ENCODE measurements at places on chromosomes 1 and 21.

DNA sequence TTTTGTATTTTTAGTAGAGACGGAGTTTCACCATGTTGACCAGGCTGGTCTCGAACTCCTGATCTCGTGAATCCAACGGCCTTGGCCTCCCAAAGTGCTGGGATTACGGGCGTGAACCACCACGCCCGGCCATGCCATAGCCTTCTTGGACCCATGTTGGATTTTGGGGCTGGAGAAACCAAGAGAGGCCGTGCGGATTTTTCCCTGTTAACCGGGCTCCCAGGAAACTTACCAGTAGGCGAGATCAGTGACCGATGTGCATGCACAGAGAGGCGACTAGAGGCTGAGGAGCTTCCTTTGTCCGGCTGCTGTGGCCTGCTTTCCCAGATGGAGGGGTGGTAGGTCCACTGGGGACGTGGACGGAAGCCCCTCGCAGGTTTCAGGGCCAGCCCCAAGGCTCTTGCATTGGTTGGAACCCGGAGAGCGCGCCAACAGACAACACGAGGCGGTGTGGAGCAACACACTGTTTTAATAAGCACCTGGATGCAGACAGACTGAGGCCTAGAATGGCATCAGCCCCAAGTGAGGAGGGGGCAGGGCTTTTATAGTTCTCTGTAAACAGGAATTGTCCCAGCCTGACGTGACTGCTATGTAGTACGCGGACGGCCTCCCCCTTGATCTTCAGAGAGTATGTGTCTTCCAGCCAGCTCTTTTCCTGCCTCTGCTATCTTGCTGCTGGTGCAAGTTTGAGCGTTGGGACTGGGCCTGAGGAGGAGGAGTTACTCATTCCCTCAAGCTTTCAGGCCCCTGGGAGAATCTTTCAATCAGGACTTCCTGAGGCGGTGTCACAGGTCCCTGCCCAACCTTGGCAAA is at the start of gene ERVH48-1:
Gene ERVH48-1 (minus strand): TSS at position 517 of the 813 bp plus-strand sequence. CDS start 6,624 bp downstream, outside the sequence.
- no peak for DNase-seq

- DNase-seq = no peak
Observed at GRCh38 chr1:224542783-224543440, 73.2 kb upstream of the CNIH3 start.

DNA sequence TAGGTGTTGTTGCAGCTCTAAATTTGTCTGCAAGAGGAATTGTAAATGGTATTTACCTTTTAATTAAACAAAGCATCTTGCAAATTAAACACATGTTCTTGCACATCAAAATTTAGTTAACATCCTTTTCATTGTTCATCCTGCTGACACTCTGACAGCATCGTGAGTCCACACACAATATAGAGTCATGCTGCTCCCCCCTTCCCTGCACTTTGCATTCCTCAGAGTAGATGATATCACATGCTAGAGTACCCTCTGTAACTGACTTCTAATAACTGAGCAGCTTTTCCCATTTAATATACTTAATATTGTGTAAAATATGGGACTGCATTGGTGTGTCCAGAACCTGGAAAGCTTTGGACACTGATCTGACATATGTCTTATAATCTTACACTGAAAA is 138.8 kb upstream of the DPYD start:
- DNase-seq = no peak

GRCh38 chr1:221900678-221901077 is 158.8 kb upstream of the DUSP10 start:
- no peak for DNase-seq

- no peak for DNase-seq
Observed at GRCh38 chr1:164783778-164784555, 225.0 kb downstream of the PBX1 start.

- DNase-seq = no peak
Observed at GRCh38 chr1:25538191-25538767, 5.1 kb upstream of the LDLRAP1 start.

- DNase-seq = no peak
Observed at GRCh38 chr1:186536273-186536890, 75.5 kb upstream of the PDC start.

DNA sequence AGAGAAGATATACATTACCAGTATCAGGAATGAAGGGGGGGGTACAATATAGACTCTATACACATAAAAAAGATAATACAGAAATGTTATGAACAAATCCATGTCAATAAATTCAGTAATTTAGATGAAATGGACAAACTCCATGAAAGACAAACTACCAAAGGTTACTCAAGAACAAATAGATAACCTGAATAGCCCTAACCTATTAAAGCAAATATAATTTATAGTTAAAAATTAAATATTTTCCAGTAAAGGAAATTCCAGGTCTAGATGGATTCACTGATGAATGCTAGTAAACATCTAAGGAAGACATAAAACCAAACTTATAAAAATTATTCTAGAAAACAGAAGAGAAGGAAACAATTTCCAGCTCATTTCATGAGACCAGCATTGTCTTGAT is 13.2 kb downstream of the BLZF1 start:
- no peak for DNase-seq

GRCh38 chr1:35281565-35281964 is 13.1 kb downstream of the ZMYM4 start:
- no peak for DNase-seq

DNA sequence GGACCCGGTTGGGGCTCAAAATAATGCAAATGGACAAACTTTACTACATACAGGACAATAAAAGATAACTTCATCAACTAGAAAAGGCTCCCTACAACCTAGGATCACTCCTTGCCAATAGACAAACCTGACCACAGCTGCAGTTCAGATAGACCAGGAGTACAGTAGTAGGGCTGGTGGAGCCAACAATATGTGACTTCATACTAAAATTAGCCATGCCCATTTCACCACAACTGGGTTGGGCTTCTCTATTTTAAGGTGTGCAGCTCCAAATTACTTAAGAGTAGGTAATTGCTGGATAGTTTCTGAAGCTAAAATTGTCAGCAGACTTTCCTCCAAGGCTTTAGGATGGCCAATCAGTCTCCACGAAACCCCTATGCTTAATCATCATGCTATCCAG is 3.9 kb downstream of the DENND1B start:
- no peak for DNase-seq

- DNase-seq = peak; percentile 86
Observed at GRCh38 chr1:9233241-9233941, 1.2 kb upstream of the H6PD start.

GRCh38 chr1:208431721-208432120 is 187.5 kb upstream of the PLXNA2 start:
- DNase-seq = no peak

DNA sequence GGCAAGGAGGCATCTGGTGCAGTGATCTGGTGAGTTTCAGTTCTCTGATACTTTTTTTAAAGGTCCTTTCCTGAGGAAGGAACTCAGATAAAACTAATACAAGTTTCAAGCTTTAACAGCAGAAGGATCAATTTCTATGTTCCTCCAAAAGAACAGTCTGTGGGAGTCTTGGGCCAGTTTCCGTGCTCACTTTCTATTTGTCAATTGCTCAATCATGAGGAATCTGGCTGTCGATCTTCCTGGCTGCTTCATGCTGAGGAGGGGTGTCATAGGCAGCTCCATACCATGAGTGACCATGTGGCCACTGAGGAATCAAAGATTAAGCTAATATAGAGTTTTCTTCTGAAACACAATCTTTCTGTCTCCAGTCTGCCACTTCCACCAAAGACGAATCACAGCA is 11.4 kb upstream of the TMEM125 start:
- DNase-seq = no peak

GRCh38 chr1:43431676-43432075 is 22.1 kb downstream of the HYI start:
- peak; percentile 39 for DNase-seq

DNA sequence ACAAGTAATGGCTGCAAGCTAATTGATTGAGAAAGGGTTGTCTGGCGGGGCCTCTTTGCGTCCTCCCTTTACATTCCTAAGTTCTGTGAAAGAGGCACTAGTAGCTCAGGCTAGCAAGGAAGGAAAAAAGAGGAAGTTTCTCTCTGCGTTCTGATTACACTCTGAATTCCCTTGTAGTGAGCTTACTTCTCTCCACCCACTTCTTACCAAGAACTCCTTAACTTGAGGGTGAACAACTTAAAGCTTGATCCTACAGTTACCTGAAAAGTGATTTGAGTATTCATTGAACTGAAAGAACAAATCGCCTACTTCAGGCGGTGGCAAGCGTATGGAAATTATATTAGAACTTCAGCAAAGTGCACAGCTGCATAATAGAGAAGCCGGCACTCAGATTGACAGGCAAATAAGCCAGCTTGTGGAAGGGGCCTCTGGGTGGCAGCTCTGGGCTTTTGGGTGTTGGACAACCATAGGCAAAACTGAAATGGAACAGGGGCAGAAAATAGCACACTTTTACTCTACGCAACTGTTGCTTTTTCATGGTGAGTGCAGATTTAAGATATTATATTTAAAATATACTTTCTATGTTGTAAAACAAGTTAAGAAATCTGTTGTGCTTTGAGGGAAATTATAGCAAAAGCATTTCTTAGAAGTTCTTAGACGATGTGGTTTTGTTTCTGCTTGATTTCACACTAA is 464.5 kb downstream of the USP25 start:
- peak; percentile 78 for DNase-seq

DNA sequence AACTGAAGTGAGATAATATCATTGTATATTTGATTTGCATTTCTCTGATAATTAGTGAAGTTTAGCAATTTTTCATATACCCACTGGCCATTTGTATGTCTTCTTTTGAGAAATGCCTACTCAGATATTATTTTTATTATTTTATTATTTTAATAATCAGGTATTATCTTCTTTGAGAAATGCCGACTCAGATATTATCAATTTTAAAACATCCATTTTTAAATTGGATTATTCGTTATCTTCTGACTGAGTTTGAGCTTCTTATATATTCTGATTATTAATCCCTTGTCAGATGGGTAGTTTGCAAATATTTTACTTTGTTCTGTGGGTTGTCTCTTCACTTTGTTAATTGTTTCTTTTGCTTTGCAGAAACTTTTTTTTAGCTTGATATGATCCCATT is 37.7 kb downstream of the KMO start:
- DNase-seq = no peak

- no peak for DNase-seq
Observed at GRCh38 chr1:191240925-191241324, 763.3 kb upstream of the BRINP3 start.

DNA sequence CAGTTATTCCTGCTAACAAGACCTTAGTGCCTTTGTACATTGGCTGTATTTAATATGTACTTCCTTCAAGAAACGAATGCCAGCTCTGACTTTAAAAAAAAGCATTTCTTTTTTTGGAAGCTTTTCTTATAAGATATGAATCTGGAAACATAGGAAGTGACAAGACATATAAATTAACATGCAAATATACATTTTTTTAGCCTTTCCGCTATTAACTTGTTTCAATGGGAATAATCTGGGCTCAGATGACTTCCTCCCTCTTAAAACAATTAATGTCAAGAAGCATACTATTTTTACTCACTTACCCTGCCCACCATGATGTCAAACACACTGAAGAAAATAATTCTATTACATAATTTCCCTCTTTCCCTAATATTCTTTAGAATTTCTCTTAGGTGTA is 1.4 kb downstream of the DENND1B start:
- no peak for DNase-seq

- no peak for DNase-seq
Observed at GRCh38 chr1:40241362-40241761, 6.4 kb upstream of the TMCO2 start.

GRCh38 chr1:157496121-157496526 is 56.2 kb downstream of the FCRL5 start:
- DNase-seq = no peak

GRCh38 chr1:247681288-247681897 is 1.9 kb upstream of the OR13G1 start:
- DNase-seq = no peak

DNA sequence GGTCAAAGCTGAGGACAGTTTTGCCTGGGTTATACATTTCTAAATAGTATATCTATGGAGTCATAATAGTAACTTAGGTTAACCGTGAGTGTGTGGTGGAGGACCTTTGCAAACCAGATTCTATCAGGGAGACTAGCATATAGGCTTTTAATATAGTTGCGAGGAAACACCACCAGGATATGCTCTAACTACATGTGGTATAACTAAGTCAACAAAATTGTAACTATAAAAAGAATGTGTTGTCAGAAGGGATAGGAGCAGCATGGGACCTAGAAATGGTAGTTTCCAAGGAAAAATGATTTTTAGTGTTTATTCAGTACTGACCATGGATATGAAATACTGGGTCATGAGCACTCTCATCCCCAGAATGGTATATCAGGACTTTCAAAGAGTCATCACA is 338.1 kb downstream of the TGFB2 start:
- no peak for DNase-seq

- DNase-seq = no peak
Observed at GRCh38 chr1:51170342-51170741, 65.7 kb upstream of the RNF11 start.

GRCh38 chr1:175131095-175131494 is 61.5 kb downstream of the KIAA0040 start:
- no peak for DNase-seq

DNA sequence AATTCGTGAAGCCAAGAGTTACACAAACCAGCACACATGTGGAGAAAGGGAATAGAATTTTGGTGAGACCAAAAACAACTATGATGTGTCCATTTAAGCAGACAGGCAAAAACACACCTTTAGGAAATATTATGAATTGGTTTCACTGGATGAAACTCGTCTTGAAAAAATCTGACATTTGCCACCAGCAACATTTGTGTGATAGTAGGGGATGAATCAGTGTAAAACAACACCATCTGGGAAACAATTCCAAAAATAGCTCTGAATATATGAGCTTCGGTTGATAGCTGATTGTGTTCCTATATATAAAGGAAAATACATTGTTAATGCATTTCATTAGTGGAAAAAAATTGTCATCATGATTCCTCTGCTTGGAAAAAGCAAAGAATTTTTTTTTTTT is 327.8 kb downstream of the PAPPA2 start:
- DNase-seq = no peak

DNA sequence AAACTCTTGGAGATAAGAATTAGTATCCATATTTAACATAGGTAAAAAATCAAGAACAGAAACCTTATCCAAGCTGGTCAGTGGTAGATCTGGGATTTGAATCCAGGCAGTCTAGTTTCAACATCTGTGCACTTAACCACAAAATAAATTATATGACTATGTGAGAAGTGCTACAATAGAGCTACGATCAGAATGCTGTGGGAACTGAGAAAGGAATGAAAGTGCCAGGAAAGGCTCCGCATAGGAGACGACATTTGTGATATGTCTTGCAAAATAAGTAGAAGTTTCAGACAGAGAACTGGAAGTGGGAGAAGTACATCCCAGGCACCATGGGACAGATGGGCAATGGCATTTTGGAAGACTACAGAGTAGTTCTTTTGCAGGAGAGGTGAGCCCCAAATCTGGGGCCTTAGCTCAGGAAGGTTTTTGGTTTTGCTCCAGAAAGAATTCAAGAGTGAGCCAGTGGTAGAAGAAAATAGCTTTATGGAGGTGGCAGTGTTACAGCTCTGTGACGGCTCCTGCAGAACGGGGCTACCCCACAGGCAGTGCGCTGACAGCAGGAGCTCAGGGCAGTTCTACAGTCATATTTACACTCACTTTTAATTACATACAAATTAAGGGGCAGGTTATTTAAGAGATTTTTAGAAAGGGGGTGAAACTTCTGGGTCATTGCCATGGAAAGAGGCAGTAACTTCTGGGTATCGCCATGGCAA is 25.5 kb upstream of the GJA5 start:
- DNase-seq = no peak

- DNase-seq = peak; percentile 99
Observed at GRCh38 chr1:193121616-193122593, at the start of gene CDC73. Gene CDC73 (plus strand): TSS chr1:193122031. CDS start chr1:193122201, 170 bp downstream.

Measured in sciatic nerve (tissue), 2 donors.